T-helper 2 cell (primary cell): ENCODE measurements at places on chromosomes 6 and 20.
A peak's percentile ranks its signal among the peaks of the same experiment; 100 is the strongest.

- DNase-seq, result no peak
Observed at GRCh38 chr6:90048206-90048967, 154.1 kb downstream of the GJA10 start.

- no peak for DNase-seq
Observed at GRCh38 chr20:37803438-37804307, 99.3 kb upstream of the VSTM2L start.

- DNase-seq, result no peak
Observed at GRCh38 chr6:36373368-36374019, 14.0 kb downstream of the ETV7 start.

DNA sequence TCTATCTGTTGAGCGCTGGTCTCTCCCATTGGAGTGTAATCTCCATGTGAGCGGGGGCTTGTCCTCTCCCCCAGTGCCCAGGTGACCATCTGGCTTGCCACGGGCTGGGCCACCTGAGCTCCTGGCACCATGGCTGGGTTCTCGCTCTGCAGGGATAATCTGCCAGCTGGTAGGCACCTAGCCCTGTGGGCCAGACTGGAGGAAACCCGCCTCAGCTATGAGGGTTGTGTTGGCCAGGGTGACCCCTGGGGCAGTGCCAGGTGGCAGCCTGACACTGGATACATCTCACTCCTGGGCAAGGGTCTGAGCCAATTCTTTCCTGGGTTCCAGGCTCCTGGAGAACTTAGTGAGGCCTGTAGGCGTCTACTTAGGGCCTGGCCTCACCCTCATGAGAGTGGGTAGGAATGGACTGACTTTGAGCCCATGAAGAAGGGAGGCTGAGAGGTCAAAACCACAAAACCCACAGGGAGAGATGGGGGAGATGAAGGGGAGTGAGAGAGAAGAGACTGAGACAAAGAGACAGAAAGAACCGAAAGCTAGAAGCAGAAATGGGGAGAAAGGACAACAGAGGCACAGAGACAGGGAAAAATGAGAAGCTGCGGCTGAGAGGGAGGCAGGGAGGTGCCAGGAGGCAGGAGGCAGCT, 5.8 kb upstream of the SLC52A3 start:
- DNase-seq, result no peak

DNA sequence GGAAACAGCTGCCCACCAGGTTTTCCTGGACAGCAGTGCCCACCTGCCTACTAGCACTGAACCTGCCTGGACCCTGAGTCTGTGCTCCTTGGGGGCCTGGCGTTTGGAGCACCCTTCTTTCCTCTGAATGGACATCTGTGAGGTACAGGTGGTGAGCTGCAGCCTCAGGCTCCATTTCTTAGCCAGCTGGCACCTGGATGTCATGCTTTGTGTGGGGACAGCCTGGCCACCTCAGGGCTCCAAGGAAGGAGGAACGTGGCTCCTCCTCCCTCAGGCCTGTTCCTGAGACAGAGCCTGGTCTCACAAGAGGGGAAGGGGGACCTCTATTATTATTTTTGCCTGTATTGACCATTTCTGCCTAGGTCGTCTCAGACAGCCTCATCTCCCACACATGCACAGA, 8.1 kb downstream of the TMEM151B start:
- DNase-seq, result no peak

DNA sequence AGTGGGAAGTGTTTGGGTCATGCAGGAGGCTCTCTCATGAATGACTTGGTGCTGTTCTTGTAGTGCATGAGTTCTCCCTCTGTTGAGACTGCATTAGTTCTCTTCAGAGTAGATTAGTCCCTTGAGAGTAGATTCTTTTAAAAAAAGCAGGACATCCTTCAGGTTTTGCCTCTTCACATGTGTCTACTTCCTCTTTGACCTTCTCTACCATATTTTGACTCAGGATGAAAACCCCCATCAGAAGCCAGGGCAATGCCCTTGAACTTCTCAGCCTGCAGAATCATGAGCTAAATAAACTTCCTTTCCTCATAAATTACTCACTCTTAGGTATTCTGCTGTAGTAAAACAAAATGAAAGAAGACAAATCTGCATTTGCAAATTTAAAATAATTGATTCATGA, 170.3 kb downstream of the CD109 start:
- no peak for DNase-seq

- DNase-seq, result no peak
Observed at GRCh38 chr6:52373151-52373690, 11.3 kb downstream of the PAQR8 start.

DNA sequence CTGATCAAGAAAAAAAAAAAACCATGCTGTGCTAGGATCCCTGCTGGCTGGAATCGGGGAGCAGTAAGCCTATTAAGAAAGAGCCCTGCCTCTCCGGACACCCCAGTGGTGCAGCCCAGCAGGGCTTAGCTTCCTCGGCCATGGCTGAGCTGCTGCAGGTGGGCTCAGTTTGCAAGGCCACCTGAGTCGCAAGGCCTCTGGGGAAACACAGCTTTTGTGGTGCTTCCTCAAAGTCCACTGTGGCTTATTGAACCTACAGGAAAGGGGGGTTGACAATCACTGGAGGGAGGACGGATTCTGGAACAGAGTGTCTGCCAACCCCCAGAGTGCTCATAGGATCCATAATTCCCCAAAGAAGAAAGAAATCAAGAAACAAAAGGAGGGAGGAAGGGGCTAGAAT, 240.8 kb downstream of the SMOC2 start:
- no peak for DNase-seq

DNA sequence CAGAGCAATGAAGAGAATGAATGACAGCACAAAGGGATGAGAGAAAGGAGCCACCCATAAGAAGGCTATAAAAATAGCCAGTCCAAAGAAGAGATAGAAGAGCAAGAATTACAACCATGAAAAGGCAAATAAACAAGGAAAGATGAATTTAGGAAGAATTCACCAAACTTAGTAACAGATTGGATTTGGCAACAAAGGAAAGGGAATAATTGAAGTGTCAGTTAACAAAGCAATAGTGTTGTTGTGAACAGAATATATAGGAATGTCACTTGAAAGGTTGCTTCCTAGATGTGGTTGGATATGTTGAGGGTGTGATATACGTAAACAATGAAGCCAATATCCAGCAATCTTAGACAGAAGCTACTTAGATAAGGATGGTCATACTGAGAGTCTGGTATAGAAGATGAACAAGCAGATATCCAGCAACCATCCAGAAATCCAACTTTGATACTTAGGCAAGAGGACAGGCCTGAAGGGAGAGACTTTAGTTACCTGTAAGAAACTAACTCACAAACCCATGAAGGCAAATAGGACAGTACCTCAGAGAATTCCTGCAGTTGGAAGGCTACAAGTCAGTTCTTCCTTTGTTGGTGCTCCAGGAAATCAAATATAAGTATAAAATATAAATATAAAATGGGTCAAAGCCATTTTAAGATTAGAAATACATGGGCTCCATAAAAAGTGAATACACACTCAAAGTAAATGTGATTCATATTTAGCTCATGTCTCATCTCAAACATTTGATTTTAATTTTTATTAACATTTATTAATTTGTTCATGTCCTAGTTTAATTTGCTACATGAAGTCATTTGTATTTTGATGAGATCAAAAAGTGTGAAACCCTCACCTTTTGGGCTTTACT, 106.5 kb downstream of the HFE start:
- DNase-seq, result no peak

DNA sequence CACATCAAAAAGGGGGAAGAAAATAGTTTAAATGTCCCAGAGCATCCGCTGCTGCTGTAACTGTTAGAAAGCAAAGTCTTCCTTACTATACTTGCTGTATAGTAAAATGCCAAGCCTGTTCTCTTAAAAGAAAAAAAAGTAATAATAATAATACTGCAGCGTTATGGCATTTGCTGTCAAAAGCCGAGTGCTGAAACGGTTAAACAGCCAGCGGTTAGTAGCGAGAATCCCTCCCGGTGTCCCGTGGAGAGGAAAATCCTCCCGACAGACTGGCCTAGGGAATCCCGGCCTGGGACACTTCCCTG, 19.5 kb upstream of the NFATC2 start:
- DNase-seq, result no peak

- no peak for DNase-seq
Observed at GRCh38 chr20:20897145-20897544, 184.7 kb upstream of the RALGAPA2 start.

DNA sequence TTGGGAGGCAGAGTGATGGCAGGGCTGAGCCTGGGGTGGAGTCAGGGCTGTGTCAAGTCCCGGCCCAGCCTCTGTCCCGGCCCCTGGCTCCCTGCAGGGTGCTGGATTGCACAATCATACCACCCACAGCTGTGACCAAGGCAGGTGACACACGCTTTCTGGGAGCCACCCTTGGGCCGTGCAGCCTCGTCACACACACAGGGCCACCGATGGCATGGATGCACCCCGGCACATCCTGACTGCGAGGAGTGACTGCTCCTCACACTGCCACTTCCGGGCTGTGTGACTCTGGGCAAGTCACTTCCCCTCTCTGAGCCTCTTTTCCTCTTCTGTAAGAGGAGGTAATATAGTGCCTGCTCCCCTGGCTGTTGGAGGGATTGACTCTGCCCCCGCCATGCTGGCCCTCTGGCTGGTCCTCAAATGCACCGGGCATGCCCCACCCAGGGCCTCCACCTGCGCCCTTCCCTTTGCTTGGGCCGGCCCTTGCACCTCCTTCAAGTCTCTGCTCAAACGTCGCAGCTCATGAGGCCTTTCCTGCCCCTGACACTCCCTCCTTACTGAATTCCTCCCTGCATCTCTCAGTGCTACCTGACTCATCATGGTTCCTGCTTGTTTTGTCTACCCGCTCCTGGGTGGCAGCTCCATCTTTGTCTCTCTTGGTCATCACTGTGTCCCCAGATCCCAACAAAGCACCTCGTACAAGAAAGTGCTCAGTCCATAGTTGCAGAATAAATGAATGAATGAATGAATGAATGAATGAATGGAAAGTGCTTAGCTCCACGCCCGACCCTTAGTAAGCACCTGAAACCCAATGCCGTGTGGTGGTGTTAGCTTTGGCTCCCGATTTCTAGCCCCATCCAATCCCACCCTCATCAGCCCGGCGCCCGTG, 93.5 kb downstream of the CEBPB start:
- DNase-seq, result no peak

- DNase-seq, result peak; percentile 77
Observed at GRCh38 chr6:39166189-39166911, 51.4 kb upstream of the SAYSD1 start.

DNA sequence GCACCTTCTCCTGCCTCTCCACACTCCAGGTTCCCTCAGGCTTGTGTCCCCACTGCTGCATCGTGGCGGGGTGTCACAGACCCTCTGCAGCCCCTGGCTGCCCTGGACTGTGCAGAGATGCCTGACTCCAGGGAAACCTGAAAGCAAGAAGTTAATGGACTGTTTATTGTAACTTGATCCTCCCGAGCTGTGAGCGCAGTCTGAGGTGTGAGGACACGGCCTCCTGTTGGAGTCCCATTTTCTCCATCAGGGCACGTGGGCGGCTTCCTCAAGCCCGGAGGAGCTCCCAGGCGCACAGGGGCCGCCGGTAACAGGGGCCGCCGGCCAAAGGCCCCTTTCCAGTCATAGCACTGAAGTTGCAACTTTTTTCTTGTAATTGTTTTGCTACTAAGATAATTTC, 16.9 kb downstream of the RBM38 start:
- no peak for DNase-seq

DNA sequence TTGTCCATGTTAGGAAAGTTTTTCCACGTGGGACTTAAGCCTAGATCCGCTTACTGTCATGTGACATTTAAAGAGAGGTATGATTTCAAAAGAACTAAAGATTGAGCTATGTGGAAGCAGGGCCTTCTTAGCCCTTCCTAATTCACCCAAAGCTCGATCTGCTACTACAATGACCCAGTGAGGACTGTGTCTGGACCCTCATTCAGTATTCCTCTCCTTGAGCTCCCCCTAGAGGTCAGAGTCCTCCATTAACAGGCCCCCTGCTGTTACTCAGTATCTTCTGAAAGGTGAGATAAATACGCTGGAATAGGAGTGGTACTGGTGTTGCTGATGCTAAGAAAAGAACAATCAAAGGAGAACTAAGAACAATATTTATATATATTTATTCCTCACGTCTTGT, 414.0 kb downstream of the GJA1 start:
- peak; percentile 11 for DNase-seq

GRCh38 chr6:31202259-31203166, 32.0 kb upstream of the POU5F1 start:
- no peak for DNase-seq

- no peak for DNase-seq
Observed at GRCh38 chr6:152386131-152386530, 251.0 kb downstream of the SYNE1 start.

GRCh38 chr20:7214081-7214740, 446.7 kb downstream of the BMP2 start:
- no peak for DNase-seq

GRCh38 chr6:25157842-25158241, 121.3 kb upstream of the CARMIL1 start:
- no peak for DNase-seq

DNA sequence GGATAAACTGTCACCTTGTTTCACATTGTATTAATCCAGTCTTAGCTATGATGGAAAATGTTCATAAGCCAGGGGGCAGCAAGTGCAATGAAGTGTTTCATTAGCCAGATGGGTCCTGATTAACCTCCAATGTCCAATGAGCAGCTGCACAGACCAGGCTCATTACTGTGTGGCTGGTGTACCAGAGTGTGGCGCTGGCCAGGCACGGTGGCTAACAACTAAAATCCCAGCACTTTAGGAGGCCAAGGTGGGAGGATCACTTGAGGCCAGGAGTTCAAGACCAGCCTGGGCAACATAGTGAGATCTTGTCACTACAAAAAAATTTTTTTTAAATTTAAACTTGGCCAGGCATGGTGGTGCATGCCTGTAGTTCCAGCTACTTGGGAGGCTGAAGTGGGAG, 201.7 kb upstream of the FOXQ1 start:
- no peak for DNase-seq

GRCh38 chr6:42255050-42255449, 37.4 kb upstream of the MRPS10 start:
- no peak for DNase-seq
